ENCODE measurements at places on chromosomes 16 and 17.

GRCh38 chr16:86075839-86076440 lies 177.0 kb downstream of the IRF8 start:
- DNase-seq: no peak

DNA sequence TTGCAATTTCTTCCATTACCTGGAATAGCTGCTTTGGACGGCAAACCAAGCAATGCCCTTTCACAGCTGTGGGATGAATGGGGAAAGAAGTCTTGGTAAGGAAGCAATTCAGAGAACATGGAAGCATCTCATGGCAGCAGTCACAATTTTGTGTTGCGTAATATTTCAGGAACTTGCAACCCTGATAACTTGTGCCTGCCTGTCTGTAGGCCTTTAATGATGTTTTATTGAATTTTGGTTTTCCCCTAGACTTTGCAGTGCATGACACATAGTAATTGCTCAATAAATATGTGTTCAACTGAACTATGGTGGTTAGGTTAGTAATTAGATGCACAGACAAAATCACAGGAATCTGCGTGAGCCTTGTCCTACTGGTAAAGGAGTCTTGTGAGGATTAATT lies 439.5 kb downstream of the WWOX start:
- DNase-seq: no peak

- DNase-seq: no peak
These were observed 207.7 kb downstream of the HS3ST3A1 start for GRCh38 chr17:13393841-13394710.

DNA sequence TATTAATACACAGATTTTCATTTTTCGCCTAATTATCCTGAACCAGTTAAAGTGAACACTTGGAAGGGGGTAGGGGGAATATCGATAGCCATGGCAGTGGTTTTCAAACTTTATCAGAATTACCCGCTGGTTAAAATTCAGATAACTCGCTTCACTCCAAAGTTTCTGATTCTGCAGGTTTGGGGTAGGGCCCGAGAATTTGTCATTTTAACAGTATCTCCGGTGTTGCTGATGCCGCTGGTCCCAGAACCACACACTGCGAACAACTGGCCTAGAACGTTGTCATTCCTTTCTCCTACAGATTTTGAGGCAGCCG lies 313 bp upstream of the NSRP1 start:
- no peak for DNase-seq

- DNase-seq: peak; percentile 81
These were observed 10.7 kb upstream of the CENPV start for GRCh38 chr17:16363749-16364536.

DNA sequence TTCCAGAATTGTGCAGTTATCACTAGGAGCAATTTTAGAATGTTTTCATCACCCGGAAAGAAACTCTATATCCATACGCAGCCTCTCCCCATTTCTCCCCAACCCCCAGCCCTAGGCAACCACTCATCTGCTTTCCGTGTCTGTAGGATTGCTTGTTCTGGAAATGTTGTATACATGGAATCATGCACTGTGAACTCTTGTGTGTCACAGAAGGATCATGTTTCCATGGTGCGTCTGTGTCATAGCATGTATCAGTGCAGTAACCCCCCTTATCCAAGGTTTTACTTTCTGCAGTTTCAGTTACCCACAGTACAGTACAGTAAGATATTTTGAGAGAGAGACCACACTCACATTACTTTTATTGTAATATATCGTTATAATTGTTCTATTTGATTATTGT lies 299.4 kb downstream of the CPPED1 start:
- no peak for DNase-seq

DNA sequence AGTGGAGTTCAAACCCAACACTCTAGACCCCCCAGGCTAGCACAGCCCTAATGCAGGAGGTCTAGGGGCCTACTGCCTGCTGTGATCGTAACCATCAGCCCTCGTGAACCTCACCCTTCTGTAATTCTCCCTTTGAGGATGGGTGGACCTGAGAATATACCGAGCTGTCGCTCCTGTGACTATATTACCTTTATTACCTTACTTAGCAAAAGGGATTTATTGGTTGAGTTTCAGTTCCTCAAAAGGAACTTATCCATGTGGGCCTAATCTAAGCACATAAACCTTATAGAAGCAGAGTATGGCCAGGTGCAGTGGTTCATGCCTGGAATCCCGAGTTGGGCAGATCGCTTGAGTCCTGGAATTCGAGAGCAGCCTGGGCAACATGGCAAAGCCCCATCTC lies 19.2 kb upstream of the EMP2 start:
- no peak for DNase-seq

- no peak for DNase-seq
These were observed 295.8 kb downstream of the FOXL1 start for GRCh38 chr16:86874141-86874540.

DNA sequence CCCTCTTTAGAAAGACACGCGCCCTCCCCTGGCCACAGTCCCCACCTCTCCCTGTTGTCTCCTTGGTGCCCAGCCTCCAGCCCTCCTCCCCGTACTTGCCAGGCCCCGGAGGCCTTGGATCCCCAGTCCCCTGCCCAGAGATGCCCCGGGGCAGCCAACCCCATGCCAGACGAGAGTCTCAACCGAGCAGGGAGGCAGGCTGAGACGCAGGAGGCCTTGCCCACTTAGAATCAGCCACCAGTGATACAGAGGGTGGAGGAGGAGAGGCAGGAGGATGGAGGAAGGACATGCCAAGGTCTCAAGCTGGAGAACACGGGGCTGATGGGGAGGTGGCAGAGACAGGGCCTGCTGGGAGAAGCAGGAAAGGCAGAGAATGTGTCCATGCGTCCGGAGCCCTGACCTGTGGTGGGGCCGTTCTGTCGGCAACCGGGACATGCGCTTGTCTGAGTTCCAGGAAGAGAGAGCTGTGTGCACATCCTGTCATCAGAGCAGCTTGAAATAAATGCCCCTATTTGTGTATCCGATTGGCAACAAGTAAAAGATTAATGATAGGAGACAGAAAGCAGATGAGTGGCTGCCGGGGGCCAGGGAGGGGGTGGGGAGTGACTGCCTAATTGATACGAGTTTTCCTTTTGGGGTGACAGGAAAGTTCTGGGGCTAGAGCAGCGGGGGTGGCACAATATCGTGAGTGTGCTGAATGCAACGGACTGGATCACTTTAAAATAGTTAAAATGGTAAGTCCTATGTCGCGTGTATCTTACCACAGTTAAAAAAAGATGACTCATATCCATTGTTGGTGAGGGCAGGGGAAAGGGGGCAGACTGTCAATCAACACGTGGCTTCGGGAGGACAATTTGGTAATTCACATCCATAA lies 44.7 kb upstream of the MEAK7 start:
- DNase-seq: peak; percentile 63

DNA sequence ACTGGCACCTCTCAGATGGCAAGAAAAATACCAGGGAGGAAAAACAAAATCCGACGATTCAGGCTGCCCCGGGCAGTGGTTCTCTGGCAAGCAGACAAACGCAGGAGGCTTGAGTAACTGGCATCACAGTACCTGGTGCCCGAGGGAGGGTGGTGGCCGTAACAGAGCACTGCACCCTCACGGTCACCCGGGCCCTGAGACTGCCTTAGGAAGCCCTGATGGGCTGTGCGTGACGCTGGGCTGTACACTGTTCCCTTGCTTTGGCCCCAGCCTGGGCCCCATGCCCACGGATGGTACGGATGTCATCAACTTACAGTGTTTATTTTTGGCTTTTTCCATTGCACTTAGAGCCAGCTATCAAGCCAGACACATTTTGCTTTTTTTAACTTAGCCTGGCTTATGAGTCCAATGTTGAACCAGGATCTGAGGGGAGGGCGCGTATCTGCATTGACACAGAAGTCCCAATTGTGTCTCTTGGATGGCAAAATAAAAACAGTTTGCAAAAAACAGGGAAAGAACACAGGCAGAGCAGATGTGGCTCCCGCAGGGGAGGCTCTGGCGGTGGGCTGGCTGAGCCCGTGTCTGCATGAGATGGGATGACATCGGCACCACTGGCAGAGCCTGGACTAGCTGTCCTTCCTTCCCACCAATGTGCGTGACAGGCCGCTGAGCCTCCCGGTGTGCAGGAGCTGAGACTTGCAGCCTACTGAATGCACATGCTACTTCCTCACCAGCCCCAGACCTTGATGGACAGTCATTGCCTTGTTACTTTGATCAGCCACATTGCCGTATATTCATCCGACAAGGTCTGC lies 287.7 kb downstream of the FOXL1 start:
- no peak for DNase-seq

DNA sequence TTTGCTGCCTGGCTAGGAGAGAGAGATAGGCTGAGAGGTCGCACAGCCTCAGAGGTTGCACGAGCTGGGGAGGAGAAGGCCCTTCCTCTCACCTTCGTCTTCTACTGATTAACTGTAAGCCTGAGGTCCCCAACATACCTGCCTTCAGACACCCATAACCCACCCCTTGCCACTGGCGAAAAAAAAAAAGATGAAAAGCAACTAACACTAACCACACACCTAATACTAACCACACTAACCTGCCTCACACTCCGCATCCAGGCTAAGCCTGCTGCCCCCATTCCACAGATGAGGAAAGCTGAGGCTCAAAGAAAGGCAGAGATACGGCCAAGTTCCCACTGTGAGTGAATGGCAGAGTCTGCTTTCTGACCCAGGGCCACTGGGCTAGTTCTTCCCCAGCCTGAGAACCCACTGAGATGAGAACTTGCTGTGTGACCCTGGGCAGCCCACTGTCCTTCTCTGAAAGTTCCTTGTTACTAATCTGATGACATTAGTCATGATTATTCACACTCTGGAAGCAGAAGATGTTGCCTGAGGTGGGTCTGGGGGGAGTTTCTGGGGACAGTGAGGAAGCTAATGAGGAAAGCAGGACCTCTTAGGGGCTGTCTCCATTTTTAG lies 4.6 kb downstream of the IL21R start:
- no peak for DNase-seq

GRCh38 chr17:74024871-74025531 lies 178.5 kb upstream of the RPL38 start:
- DNase-seq: no peak

GRCh38 chr17:77125432-77125901 lies 15.3 kb upstream of the SEC14L1 start:
- no peak for DNase-seq

- DNase-seq: no peak
These were observed 136.2 kb upstream of the SALL1 start for GRCh38 chr16:51287121-51287755.

- DNase-seq: peak; percentile 83
These were observed 7.0 kb downstream of the CORO6 start for GRCh38 chr17:29615492-29616299.

DNA sequence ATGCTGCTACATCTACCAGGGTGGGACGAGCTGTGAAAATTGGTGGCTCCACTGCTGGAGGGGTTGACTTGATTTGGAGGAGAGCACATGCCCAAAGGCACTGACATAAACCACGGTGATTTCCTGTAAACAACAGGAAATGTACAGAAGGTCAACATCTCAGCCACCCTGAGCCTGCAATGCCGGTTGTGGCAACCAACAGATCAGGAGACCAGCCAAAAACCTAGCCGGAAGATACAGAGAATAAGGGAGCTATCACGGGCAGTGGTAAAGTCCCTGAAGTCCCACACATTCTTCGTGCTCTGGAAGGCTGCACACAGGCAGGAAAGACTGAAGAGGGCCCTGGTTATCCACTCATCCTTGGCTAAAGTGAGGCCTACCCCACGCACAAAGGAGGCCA lies 56.2 kb downstream of the ADCY9 start:
- peak; percentile 24 for DNase-seq

GRCh38 chr17:34826332-34826731 lies 134.9 kb downstream of the CCT6B start:
- DNase-seq: no peak

DNA sequence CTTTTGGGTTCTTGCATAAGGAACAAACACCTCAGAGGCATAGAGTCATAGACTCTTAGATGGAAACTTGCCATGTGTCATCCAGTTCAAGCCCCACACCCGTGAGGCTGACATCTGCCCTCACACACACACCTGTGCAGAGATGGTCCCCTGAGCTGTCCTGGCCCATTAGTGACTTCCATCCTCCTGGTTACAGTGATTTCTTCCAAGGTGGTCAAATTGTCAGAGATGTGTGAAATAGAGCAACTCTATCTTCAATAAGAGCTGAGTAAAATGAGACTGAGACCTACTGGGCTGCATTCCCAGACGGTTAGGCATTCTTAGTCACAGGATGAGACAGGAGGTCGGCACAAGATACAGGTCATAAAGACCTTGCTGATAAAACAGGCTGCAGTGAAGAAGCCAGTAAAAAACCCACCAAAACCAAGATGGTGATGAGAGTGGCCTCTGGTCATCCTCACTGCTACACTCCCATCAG lies 342.2 kb upstream of the TNRC6C start:
- no peak for DNase-seq

GRCh38 chr16:12081048-12081404 lies 104.5 kb downstream of the SNX29 start:
- DNase-seq: no peak

DNA sequence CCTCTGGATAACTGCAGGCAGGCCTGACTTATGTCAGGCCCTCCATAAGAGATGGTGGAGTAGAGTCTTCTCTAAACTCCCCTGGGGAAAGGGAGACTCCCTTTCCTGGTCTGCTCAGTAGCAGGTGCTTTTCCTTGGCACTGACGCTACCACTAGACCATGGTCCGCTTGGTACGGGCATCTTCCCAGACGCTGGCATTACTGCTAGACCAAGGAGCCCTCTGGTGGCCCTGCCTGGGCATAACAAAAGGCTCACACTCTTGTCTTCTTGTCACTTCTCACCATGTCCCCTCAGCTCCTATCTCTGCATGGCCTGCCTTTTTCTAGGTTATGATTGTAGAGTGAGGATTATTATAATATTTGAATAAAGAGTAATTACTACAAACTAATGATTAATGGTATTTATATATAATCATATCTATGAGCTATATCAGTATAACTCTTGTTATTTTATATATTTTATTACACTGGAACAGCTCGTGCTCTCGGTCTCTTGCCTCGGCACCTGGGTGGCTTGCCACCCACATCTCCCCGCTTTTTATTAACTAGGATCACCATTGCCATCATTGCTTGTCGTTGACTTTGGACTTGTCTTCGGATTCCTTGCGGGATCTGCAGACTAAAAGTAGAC lies 59.8 kb upstream of the ARL4D start:
- peak; percentile 68 for DNase-seq

DNA sequence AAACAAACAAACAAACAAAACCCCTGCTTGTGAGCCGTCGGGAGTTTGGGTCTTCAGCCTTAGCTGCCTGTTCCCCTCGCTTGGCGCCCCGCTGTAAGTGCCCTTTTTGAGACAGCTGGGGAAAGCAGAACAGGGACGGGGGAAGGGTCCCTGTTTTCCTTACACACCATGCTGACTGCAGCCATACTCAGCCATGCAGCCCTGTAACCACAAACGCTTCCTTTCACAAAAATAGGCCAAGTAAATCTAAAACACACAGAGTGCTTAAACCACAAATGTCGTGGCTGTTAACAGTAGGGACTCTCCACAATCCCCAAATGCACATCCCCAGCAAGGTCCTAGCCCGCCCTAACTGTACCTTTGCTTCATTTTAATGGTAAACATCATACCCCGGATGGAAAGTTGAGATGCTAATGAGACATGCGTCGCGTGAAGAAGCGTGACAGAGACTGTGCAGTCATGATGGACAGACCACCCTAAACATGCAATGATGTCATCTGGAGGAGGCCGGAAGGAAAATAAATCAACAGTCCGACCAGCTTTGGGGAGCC lies 129.9 kb downstream of the MGAT5B start:
- DNase-seq: peak; percentile 74

Data from CD4-positive, alpha-beta T cell treated with Interleukin-2 at 100 ng/mL for 4 hours (primary cell).